ENCODE measurements at places on chromosomes 7 and 10. TPM values are rescaled to one million over a fixed set of nuclear protein-coding genes. Genes with fewer than 3 reads are reported as not detected.
A peak's percentile ranks its signal among the peaks of the same experiment; 100 is the strongest.

DNA sequence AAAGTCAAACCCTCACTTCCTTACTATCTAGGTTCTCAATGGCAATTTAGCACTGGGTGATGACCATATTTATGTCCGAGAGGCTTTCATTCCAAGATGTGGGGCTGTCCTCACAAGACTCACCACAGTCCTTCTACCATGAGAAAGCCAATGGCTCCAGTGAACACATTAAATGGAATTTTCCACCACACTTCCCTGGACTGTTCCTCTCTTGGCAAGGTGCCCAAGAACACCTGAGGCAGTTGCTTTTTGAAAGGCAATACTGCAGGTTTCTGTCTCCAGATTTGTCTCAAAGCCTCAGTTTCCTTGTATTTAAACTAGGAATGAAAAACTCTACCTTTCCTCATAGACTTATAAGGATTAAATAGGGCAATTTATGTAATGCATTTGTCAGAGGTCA is 24.2 kb downstream of the AFAP1L2 start:
- H3K36me3 ChIP-seq = no peaks in the 10 kb centered on the region
- no peaks in the 10 kb centered on the region for H3K4me1 ChIP-seq
- DNase-seq = no peak
- peaks cover 28% of the 10 kb centered on the region for H3K27me3 ChIP-seq
- H3K4me3 ChIP-seq = no peak overlapping the region

DNA sequence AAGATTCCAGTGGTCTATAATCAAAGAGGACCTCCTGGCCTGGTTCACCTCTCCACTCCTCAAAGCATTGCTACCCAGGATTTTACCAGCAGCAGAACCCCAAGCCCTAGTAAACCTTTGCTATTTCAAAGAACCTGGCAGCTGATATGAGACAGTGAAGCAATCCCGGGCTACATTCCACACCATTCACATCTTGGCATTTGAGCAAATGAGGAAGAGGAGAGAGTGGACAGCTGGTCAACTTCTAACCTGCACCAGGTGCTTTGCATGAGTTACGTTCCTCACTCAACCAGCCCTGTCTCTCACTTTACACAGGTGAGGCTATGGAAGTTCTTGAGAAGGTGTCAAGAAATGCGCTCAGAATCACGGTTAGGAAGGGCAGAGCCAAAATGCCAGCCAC is 1.1 kb downstream of the CCDC3 start:
- H3K36me3 ChIP-seq = no peaks in the 10 kb centered on the region
- peaks cover 17% of the 10 kb centered on the region for H3K27me3 ChIP-seq
- DNase-seq = no peak
- H3K4me1 ChIP-seq = no peaks in the 10 kb centered on the region
- H3K4me3 ChIP-seq = no peak overlapping the region

- no peak overlapping the region for H3K4me3 ChIP-seq
- no peaks in the 10 kb centered on the region for H3K36me3 ChIP-seq
- peak; percentile 96 for DNase-seq
- no peak overlapping the region for H3K27ac ChIP-seq
- H3K4me1 ChIP-seq = peaks cover 10% of the 10 kb centered on the region
- H3K27me3 ChIP-seq = no peaks in the 10 kb centered on the region
Measured at GRCh38 chr10:22433875-22434274, 88.6 kb downstream of the SPAG6 start.

CNTNAP2 gene
- not detected for total RNA-seq

DNA sequence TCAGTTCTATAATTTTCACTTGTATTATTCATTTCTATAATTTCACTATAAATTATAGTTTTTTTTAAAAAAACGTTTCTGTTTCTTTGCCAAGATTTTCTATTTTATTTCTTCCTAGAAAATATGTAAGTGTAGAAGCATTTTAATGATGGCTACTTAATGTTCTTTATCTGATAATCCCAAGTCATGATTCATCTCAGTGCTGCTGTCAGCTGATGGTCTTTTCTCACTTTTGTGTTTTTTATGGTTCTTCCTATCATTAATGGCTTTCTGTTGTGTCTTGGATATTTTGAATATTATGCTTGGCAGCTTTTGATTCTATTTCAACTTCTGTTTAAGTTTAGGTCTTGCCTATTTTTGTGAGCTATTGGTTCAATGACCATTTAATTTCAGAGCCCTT is 268.6 kb downstream of the BAMBI start:
- H3K4me3 ChIP-seq = no peak overlapping the region
- no peaks in the 10 kb centered on the region for H3K27me3 ChIP-seq
- H3K36me3 ChIP-seq = no peaks in the 10 kb centered on the region

KLF14 gene
- not detected for total RNA-seq

- no peak for DNase-seq
- H3K4me1 ChIP-seq = 0 out of 2 replicates have a peak, but pooled peaks cover 2% of the 10 kb centered on the region
- no peaks in the 10 kb centered on the region for H3K27me3 ChIP-seq
- no peaks in the 10 kb centered on the region for H3K36me3 ChIP-seq
Measured at GRCh38 chr7:85078181-85078580, 108.7 kb downstream of the SEMA3D start.

DNA sequence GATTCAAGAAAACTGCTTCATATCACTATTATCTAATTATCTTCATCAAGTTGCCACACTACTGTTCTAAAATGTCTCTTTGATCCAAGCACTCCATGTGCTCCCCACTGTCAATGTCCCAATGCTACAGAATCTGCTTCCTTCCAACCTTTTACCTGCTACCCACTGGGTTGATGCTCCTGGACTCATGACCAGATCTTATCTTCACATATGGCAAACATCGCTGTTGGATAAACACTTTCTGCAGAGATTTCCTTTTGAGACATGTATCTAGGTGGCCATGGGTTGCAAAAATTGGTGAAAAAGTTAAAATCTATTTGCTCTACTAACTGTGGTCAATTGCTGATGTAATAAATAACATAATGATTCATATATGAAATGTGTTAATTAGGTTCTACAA is 24.5 kb upstream of the SEMA3C start:
- H3K4me1 ChIP-seq = peaks cover 5% of the 10 kb centered on the region
- DNase-seq = no peak
- no peak overlapping the region for H3K4me3 ChIP-seq
- H3K36me3 ChIP-seq = no peaks in the 10 kb centered on the region

- no peaks in the 10 kb centered on the region for H3K27me3 ChIP-seq
- DNase-seq = no peak
- no peak overlapping the region for H3K4me3 ChIP-seq
- no peaks in the 10 kb centered on the region for H3K36me3 ChIP-seq
- no peak overlapping the region for H3K27ac ChIP-seq
- H3K4me1 ChIP-seq = peaks cover 9% of the 10 kb centered on the region
Measured at GRCh38 chr7:36223851-36224250, 70.8 kb downstream of the EEPD1 start.

- no peaks in the 10 kb centered on the region for H3K4me1 ChIP-seq
- no peak overlapping the region for H3K27ac ChIP-seq
- H3K36me3 ChIP-seq = no peaks in the 10 kb centered on the region
- H3K4me3 ChIP-seq = no peak overlapping the region
- H3K27me3 ChIP-seq = no peaks in the 10 kb centered on the region
Measured at GRCh38 chr10:85619832-85620231, 746.8 kb downstream of the GRID1 start.

GIMAP2 gene
- total RNA-seq = not detected
